ENCODE measurements at places on chromosomes 1 and 21. TPM values are rescaled to one million over a fixed set of nuclear protein-coding genes. Genes with fewer than 3 reads are reported as not detected.

Gene GSTM3
- total RNA-seq = 81.9 TPM

DNA sequence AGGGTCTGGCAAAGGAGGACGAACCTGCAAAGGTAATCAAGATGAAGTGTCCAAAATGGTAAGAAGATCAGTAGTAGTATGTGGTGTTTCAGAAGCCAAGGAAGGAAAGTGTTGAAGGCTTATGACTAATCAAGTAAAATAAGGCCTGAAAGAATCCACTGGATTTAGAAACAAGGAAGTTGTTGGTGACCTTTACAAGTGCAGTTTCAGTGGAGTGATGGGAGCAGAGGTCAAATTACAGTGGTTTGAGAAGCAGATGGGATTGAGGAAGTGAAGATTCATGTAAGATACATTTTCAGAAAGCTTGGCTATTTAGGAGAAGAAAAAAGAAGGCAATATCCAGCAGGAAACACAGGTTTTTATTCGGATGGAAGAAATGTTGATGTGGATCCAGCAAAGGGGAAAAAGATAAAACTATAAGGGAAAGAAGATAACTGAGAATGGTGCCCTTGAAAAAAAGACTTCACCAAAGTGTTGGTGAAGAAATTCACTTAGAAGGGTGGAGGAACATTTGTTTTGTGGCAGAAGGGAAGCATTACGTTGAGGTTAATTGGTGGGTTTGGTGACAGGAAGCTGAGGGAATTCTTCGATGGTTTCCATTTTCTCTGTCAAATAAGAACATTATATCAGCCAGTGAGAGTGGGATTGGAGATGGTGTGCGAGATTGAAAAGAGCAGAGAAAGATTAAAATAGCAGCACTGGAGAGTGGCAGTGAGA lies 2.1 kb downstream of the ARMH1 start:
- no peak for DNase-seq

- peak; percentile 93 for DNase-seq
Observed at GRCh38 chr1:54273092-54273794, 73.3 kb downstream of the MRPL37 start.

- DNase-seq = no peak
Observed at GRCh38 chr1:212643877-212644276, 35.3 kb downstream of the ATF3 start.

Gene C1orf21
- 4.0 TPM for total RNA-seq

GRCh38 chr1:165717918-165718515 lies 19.7 kb upstream of the ALDH9A1 start:
- no peak for DNase-seq

Gene PIGP
- total RNA-seq = 7.7 TPM

- no peak for DNase-seq
Observed at GRCh38 chr1:213287987-213288386, 236.9 kb downstream of the RPS6KC1 start.

DNA sequence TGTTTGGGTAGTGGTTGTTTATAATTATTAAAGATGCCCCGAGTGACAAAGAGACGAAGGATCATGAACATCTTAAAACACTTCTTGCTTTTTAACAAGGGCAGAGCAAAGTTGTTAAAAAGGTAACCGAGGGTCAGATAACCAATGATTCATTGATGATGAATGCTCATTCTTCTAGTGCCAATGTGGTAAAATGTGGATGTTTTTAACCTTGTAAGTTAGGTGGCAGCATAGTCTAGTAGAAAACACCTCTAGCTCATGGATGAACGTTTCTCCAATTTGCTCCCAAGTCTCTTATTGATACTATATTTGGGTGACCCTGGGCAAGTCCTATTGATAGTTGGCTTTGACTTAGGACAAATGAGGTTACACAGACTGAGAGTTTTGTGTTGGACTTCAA lies 167.9 kb downstream of the KIF26B start:
- DNase-seq = no peak

DNA sequence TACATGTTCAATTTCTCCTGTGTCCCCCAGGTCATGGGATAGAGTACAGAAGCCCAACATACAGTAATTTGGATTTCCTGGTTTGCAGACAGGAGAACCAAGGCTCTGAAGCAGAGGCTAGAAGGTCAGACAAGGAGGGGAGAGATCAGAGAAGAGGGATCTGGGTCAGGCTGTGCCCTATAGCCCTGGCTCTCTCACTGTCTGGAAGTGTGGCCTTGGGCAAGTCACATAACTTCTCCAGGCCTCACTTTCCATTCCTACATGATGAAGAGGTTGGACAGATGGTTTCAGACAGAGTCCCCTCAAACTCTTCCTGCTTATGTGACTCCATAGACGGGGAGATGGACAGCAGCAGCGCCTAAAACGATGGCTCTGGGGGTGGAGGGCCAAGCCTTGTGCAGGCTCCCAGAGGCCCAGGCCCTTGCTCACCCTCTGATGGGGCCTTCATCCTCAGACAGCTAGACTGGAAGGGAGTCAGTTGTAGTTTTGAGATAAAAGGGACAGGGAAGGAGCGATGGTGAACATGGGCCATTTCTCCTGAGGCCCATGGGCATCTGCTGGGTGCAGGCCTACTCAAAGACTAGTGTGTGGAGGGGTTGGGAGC lies 2.9 kb downstream of the TRIM62 start:
- no peak for DNase-seq

DNA sequence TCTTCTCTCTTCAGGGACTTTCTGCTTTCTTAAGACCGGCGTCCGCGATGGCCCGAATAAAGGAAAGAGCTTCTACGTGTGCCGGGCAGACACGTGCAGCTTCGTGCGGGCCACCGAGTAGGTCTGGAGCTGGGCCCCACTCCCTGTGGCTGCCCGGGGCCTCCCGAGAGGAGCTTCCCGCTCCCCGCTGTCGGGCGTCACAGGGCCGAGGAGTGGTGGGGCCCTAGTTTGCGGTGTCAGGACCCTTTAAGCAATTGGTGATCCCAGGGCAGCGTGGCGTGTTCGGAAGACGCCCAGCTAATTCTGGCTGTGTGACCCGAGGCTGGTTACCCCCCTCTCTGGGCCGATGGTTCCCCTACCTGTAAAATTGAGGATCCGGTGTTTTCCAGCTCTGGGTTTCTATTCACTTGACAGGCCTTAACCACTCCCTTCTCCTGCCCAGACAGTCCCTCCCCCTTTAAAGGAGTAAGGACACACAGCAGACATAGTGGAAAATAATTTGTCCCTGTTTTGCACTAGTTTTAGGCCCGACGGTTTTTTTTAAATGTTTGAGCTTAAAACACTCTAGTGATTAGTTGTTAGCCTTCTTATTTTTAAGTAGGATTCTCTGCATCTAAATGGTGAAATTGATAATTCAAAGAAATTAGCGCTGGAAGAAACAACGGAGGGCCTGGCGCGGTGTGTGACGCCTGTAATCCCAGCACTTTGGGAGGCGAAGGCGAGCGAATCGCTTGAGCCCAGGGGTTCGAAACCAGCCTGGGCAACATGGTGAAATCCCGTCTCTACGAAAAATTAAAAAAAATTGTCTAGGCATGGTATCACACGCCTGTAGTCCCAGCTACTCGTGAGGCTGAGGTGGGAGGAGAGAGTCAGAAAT lies 553 bp downstream of the TTF2 start:
- peak; percentile 22 for DNase-seq

Gene S100B
- not detected for total RNA-seq

GRCh38 chr1:196461521-196461920 lies 146.7 kb downstream of the KCNT2 start:
- no peak for DNase-seq

- no peak for DNase-seq
Observed at GRCh38 chr1:109789551-109790180, 25.9 kb upstream of the EPS8L3 start.

Gene ADAM30
- total RNA-seq = not detected

Gene CD46
- total RNA-seq = 146 TPM

DNA sequence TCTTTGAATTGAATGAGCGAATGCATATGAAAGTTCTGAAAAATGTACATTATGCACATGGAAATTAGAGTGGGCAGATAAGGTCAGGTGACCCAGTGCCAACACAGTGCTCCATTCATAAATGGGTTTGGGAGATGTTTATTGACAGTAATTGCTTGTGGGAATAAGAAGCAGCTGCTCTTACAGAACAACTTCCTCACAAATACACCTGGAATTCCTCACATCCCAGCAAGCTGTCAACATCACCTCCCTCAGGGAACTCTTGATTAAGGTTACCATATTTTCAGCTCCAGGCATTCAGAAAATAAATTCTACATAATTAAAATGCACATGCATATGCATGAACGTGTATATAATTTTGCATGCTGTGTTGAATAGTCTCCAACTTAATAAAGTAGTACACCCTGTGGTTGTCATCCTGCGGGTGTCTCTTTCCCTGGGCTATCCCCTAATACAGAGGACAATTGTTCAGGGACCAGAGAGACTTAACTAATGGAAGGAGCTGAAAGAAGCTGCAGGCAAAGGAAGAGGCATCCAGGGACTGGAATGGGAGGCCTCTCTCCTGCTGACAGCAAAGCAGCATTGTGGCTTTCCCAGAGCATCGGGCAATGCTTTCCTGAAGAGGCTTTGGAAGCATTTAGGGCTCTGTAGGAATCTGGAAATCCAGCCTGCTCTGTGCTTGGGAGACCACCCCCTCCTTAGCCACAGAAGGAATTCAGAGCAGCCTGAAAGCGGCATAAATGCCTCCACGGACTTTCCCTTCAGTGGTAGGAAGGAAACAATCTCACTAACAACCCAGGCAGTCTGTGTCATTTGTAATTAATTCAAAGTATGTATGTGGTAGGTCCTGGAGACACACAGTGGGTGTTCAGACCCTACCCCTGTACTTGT lies 55.2 kb upstream of the GNG12 start:
- DNase-seq = no peak

DNA sequence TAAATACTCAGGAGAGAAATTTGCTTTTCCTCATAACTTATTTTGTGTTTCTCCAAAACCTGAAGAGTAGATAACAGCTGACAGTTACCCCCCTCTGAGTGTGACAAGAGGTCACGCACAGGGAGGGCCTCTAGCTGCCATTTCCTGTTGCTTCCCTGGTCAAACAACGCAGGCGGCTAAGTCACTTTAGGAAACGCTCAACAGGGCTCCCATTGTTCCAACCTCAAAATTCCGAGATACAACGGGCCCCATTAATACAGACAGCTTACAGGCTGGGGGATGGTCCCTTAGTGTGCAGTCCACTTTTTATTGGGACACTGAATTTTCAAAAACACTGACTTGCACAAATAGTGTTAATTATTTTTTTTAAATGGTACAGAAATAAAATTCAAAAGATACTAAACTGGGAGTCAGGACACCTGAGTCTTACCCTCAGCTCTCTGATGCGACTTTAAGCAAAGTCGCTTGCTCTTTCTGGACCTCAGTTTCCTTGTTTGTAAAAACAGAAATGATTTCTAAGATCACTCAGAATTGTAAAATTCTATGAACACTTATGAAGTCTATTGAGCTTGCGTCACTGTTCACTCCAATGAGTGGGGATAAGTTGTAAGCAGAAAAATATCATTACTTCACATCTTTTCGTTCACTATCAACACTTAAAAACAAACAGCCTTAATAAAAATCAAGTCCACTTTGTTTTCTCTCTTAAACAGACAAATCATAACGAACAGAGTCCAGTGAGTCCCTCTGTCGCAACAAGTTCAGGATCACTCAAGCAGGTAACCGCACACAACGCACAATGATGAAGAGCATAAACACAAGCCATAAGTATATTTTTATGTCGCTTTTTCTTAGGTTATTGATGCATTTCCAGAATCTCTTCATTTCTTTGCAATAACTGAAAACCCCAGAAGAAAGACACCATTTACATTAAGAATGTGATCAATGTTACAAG lies 13.5 kb downstream of the LZIC start:
- no peak for DNase-seq

GRCh38 chr1:40588586-40588985 lies 57.1 kb downstream of the ZNF684 start:
- no peak for DNase-seq

Gene GJB3
- 40.6 TPM for total RNA-seq

- DNase-seq = peak; percentile 60
Observed at GRCh38 chr1:26378088-26378878, 5.7 kb upstream of the ZNF683 start.

Gene TMPRSS2
- 9.1 TPM for total RNA-seq

- no peak for DNase-seq
Observed at GRCh38 chr1:230262867-230263567, 163.1 kb downstream of the PGBD5 start.

- no peak for DNase-seq
Observed at GRCh38 chr1:238501290-238501689, 610.6 kb upstream of the ZP4 start.

- no peak for DNase-seq
Observed at GRCh38 chr1:67721112-67721511, 36.1 kb downstream of the GADD45A start.

DNA sequence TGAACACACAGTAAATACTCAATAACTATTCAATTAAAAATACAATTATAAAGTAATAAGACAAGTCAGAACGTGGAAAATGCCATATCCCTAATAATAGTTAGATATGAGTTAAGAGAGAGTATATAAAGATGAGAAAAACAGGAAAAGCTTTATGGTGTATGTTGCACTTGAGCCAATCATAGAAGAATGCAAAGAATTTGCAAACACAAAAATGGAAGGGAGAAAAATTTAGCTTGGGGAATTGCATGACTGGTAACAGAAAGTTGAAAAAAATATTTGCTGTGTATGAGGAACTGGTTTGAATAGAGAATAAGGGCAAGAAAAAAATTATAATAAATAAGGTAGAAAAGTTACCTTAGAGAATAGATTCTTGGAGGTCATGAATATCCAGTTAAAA lies 739.6 kb upstream of the CXADR start:
- no peak for DNase-seq

DNA sequence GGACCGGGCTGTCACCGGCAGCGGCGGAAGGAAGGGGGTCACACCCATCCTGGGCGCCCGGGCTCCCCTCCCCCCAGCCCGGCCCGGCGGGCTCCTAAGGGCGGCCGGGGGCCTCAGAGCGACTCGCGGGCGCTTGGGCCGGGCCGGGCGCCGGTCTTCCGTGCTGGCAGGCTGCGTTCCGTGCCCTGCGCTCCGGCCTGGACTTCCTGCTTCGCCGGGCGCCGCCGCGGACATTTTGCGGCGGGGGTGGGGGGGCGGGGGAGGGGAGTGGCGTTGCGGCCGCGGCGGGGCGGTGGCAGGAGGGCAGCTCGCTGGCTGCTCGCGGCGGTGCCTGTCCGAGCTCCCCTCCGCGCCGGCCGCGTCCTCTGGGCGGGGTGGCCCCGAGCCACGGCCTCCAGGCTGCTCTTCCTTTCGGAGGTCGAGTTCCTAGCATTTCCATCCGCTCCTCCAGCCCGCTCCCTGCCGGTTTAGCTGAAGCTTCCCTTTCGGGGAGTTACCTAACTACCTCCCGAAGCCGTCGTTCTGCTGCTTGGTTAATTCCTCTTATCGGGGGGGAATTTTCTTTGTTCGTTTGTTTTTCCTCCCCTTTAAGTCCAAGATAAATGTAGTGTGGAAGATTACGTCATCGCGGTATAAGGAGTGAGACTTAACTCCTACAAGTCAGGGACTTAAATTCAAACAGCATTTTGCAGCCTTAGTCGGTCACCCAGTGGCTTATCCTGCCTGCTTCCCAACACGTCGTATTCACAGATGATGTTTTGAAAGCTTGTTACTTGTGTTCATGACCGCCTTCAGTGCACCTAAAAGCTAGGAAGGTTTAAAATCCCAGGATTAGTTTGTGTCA lies 730 bp downstream of the CDC42 start:
- no peak for DNase-seq

Measured in epithelial cell of proximal tubule (primary cell).